ENCODE measurements at places on chromosomes 11 and 22.

GRCh38 chr11:37203006-37203405 lies 605.0 kb upstream of the RAG2 start:
- DNase-seq: no peak

GRCh38 chr11:77302752-77303151 lies 1.3 kb upstream of the GDPD4 start:
- no peak for DNase-seq

- DNase-seq: no peak
These were observed 311.4 kb downstream of the DYNC2H1 start for GRCh38 chr11:103420593-103420992.

DNA sequence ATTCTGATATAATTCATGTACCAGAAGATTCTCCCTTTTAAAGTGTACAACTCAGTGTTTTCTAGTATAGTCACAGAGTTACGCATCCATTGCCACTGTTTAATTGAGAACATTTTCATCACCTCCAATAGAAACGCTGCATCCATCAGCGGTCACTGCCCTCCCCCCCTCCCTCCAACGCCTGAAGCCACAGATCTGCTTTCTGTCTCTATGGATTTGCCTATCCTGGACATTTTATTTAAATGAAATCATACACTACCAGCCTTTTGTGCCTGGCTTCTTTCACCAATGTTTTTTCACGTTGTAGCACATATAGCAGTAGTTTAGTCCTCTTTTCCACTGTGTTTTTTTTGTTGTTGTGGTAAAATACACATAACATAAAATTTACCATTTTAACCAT lies 22.8 kb downstream of the TCP11L1 start:
- DNase-seq: no peak

DNA sequence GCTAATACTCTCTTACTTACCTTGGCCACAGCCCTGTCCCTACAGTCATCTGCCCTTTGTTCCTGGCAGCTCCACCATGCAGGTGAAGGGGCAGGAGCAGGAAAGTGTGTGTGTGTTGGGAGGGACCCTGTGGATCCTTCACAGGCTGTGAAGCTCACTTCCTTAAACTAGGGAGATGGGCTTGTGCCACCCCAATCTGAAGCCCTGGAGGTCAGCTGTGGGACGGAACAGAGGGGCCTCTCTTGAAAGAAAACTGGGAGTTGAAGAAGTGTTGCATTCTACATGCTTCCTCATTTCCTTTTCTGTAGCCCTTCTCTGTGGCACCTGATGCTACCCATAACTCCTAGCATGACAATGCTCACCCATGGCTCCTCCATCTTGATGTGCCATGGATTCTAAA lies 11.7 kb downstream of the FADS1 start:
- DNase-seq: no peak

DNA sequence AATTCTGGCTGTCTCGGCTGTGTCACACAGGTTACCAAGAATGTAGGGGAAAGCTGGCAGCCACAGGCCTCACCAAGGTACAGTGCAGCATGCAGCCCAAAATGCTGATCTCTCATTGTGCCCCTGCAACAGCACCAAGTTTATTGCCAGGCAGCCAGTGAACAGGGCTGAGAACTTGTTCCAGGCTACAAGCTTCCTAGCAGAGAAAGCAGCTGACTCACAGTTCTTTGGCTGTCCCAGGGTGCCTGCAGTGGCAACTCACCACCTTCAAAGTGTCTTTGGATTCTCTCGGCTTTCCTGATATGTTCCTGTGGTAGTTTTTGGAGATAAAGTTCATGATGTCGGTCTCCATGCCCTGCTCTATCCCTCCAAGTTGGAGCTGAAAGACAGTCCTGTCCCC lies 719.1 kb upstream of the ANO3 start:
- no peak for DNase-seq

GRCh38 chr11:74205181-74205580 lies 34.1 kb downstream of the PPME1 start:
- no peak for DNase-seq

DNA sequence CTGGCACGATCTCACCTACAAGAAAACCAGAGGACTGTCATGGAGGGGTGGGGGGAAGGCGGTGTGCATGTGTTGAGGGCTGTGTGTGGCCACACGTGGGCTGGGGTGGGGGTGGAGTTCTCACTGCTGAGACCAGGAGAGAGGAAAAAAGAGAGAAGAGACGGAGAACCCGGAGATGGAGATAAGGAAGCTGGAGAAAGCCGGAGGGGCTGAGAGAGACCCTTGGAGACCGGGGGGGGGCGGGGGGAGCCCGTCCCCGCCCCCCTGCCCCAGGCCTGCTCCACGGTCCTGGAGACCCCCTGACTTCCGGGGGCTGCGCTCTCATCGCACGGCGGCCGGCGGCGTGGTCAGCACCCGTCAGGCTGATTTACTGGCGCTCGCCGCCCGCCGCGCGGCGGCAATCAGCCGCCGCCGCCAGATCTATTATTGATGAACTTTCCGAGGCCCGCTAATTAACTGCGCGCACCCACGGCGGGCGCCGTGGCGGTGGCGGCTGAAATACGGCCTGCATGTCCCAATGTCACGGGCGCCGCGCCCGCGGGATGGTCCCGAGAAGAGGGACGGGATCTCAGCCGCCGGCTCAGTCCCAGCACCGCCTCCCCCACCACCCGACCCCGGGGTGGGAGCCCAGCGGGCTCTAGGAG lies 187.4 kb downstream of the MN1 start:
- DNase-seq: no peak

DNA sequence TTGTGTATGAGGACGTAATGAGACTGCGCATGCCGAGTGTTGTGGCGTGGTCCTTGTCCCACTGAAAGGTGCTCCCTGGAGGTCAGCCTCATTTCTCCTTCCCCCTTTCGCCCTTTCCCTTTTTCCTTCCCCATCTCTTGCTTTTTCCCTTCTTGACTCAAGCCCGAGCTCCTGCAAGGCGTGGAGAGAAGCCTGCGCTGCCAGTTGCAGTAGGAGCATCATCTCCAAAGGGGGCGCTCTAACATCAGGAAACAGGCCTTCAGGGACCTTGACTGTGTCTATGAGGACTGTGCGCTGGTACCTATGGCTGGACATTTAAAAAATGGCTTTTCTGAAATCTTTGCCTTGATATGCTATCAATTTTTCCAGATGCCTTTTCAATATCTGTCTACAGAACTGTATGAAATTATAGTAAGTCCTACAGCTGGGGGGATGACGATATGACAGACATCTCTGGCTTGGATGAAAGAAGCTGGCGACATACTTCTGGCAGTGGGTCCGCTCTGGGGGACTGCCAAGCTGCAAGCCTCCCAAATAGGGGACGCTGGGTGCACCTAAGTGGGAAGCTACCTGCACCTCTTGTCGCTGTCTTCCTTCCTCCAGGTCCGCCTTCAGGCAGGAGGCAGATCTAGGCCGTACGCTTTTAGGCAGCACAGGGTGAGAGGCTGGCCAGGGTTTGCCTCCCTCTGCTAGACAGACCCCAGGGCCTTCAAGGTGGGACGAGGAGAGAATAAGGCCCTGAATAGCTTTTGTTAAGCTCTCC lies 96.5 kb downstream of the NXPE2 start:
- no peak for DNase-seq

GRCh38 chr22:20964090-20964798 lies 2.8 kb upstream of the AIFM3 start:
- peak; percentile 28 for DNase-seq

DNA sequence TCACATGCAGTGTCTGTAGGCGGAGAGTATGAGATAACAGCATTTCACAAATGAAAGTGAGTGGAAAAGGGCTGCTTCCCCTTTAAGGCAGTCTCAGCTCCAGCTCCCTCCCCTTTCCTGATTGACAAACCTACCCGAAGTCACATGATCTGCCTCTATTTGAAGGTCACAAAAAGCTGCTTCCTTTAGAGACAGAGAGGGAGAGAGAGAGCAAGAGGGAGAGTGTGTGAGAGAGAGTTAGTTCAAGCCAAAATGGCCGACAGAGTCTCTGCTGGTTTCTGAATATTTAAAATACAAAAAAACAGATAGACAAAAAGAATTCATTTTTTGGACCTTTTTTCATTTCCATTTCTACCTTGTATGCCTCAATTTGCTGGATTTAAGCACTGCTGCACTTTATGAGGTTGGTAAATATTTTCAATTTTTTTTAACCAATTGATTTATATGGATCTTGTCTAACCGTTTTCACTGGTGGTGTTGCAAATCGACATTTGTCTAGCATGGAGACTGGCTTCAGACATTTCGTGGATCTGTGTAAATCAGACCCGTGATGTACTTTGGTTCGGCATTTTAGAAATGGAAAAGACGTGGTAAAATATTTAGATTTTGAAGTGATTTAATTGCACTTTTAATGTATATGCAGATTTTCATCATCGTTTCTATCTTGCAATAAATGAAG lies at the start of gene TNRC6B:
Gene TNRC6B, plus strand, starts transcription at position 188 of the 679 bp plus-strand sequence. Its CDS starts 211 bp downstream, at position 399.
- no peak for DNase-seq

GRCh38 chr11:84224042-84224441 lies 937.9 kb upstream of the CCDC90B start:
- DNase-seq: no peak

DNA sequence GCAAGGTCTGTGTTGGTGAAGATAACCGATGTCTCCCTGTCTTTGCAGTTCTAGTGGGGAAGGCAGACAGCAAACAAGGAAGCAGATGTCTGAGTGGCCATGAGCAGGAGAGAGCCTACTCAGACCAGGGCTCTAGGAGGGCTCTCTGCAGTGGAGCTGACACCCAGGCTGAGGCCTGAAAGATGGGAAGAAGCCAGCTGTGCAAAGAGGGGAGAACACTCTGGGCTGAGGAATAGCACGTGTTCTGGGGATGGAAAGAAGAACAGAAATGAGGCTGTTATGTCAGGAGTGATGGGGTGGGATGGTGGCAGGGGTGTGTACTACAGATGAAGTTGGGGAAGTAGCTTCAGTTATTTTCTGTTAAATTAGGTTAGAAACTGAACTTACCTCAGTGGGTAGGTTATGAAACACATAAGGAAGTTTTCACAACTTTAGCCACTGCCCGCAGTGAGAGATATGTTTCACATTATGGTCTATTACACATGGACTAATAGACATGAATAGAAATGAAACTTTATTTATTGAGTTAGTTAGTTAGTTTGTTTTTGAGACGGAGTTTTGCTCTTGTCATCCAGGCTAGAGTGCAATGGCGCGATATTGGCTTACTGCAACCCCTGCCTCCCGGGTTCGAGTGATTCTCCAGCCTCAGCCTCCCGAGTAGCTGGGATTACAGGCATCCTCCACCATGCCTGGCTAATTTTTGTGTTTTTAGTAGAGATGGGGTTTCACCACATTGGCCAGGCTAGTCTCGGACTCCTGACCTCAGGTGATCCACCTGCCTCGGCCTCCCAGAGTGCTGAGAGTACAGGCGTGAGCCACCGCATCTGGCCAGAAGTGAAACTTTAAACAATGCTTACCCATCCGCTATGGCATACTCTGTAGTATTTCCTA lies 7.8 kb downstream of the DCPS start:
- no peak for DNase-seq

- DNase-seq: no peak
These were observed 15.1 kb downstream of the TBC1D22A start for GRCh38 chr22:46777609-46777970.

DNA sequence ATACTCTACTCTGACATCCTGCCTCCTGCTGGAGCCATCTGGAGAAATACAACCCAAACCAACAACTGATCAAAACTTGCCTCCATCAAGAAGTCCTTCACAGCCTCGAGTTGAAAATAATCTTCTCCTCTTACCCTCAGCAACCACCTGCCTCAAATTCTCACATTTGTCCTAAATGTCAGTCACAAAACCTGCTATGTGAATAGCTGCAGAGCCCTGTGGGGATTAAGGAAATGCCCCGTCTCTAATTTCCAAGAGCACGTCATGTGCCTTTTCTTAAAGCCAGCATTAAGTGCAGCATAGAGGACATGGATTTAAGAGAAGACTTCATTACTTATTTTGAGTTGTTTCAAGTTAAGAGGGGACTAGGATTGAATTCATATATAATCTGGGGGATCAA lies 105.9 kb downstream of the TRPC6 start:
- no peak for DNase-seq

GRCh38 chr22:47540011-47540410 lies 777.6 kb downstream of the TBC1D22A start:
- DNase-seq: no peak

- no peak for DNase-seq
These were observed 126.3 kb upstream of the ASPHD2 start for GRCh38 chr22:26302726-26303125.

DNA sequence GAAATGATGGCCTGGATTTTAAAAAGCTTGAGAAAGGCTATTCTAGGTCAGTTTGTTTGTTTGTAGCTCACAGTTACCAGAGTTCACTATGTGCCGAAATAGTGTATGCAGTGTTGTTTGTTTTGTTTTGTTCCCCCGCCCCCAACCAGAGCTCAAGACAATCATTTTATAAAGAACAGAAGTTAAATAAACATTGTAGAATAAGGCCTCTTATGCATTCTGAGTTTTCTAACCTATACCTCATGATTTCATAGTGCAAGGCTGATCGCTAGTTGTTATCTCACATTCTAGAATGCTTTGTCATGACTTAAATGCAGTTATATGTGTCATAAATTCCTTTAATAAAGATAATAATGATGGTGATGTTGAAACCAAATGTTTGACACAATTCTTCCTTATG lies 7.8 kb downstream of the KCNA4 start:
- DNase-seq: no peak

GRCh38 chr22:30128511-30128910 lies 48.2 kb downstream of the HORMAD2 start:
- no peak for DNase-seq

DNA sequence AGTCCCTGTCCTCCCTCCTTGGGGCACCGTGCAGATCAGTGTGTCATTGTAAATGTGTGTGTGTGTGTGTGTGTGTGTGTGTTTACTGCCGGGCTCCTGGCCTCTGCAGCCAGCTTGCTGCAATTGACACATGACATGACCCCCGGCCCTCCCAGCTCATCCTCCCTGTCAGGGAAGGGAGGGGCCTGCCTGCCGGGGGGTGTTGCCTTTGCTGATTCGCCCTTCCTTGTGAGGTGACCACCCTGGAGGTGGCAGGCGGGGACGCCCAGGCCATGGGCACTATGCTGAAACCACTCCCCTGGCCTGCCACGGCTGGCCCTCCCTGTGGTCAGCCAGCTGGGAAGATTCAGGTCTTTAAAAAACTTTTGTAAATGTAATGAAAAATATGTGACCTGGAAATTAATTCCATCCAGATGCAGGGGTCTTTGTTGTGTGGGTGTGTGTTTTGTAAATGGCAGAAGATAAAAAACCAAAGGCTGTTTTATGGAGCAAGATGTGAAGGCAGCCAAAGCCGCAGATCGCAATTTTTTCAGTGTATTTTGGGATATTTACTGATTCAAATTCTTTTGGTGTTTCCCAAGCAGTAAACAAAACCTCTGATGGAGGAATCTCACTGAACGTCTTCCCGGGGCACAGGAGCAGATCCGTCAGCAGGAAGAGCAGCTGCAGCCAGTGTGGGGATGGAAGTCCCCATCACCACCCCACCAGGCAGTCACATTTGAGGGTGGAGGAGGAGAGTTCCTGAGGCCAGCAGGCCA lies 23.2 kb downstream of the SHISAL1 start:
- DNase-seq: no peak
